ENCODE measurements at places on chromosomes 1 and 21. TPM values are rescaled to one million over a fixed set of nuclear protein-coding genes. Genes with fewer than 3 reads are reported as not detected.

The GUCA2B gene
- total RNA-seq, result not detected

The TMEM52 gene
- 1.0 TPM for total RNA-seq

The NVL gene
- total RNA-seq, result 19.1 TPM

The CLDN19 gene
- not detected for total RNA-seq

The NBPF11 gene
- total RNA-seq, result 4.7 TPM

The LENEP gene
- total RNA-seq, result not detected

The AGMAT gene
- 5.4 TPM for total RNA-seq

The TTLL7 gene
- 3.9 TPM for total RNA-seq

Data from A549 treated with CORT108297 at 1 μM for 4 hours (cell line).